ENCODE measurements at places on chromosomes 11 and 22. TPM values are rescaled to one million over a fixed set of nuclear protein-coding genes. Genes with fewer than 3 reads are reported as not detected.

- DNase-seq = no peak
Measured at GRCh38 chr11:134665571-134666270, 253.7 kb upstream of the B3GAT1 start.

DNA sequence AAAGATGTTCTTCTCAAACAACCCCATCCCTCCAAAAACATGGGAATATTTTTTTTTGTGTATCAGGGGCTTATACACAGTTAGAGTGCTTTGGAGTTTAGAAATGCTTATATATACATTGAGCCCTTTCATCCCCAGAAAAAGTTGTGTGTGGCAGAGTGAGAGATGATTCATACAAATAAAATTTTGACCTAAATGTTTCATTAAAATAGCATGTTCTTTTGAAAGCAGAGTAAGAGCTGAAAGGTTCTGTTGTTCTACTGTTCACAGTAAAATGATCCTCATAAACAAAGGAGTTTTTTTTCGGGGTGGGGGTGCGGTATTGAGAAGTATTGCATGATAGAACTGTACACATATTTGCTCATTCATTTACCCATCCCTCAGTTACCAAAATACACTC lies 512.4 kb downstream of the DLG2 start:
- no peak for DNase-seq

- peak; percentile 54 for DNase-seq
Measured at GRCh38 chr11:120034881-120035630, 102.9 kb downstream of the TRIM29 start.

DNA sequence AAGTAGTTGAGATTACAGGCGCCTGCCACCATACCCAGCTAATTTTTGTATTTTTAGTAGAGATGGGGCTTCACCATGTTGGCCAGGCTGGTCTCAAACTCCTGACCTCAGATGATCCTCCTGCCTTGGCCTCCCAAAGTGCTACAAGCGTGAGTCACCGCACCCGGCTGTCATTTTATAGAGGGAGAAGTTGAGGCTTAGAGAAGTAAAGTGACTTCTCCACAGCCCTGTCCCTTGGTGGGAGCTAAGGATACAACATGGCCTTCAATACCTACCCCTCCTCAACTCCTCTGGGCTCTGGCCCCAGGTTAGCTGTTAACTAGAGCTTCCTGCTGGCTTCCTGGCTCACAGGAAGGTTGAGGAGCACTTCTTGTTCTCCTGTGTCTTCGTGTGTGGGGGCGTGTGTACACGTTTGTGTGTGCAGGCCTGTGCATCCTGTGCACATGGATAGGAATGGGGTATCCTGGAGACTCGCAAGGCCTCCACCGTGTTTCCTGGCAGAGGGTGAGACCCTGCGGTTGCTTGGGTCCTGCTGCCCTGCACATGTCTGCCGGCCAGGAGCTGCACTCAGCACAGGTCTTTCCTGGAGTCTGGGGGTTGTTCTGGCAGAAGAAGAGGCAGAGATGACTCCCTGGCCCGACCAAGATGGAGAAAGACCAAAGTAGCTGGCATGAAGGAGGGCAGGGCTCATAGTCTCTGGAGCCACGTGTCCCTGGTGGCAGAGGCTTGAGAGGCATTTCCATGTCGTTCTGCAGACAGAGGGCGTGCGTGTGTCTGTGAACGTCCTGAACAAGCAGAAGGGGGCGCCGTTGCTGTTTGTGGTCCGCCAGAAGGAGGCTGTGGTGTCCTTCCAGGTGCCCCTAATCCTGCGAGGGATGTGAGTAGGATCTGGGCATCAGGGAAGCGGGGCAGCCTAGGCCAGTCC lies 2.4 kb downstream of the SIDT2 start:
- peak; percentile 87 for DNase-seq

- peak; percentile 24 for DNase-seq
Measured at GRCh38 chr22:48669986-48670716, 1157.5 kb downstream of the BRD1 start.

Gene PHETA2
- 6.3 TPM for polyA plus RNA-seq

DNA sequence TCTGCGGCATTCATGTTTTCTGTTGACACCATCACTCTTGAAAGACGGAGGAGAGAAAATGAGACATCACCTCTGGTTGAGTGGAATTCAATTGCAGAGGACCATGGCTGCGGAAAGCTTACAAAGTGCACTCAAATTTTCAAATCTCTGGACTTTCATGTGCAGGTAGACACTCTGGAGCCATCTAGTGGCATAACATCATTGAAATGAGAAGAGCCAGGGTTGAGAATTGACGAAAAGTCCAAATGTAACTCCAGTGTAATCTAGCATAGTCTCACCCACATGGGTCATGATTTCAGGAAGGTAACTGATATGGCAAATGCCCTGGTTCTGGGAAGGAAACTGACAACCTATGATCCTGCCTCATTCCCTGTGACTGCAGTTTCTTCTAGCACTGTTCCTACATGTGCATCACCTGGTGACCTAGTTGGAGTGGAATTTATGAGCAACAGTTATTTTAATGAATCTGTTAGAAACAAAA lies 687.8 kb downstream of the KCNA4 start:
- peak; percentile 67 for DNase-seq

Gene DUSP8
- polyA plus RNA-seq = 1.9 TPM

Gene TIGD3
- polyA plus RNA-seq = 0.95 TPM

Gene INCENP
- polyA plus RNA-seq = 2.9 TPM

Gene EHBP1L1
- 20.5 TPM for polyA plus RNA-seq

DNA sequence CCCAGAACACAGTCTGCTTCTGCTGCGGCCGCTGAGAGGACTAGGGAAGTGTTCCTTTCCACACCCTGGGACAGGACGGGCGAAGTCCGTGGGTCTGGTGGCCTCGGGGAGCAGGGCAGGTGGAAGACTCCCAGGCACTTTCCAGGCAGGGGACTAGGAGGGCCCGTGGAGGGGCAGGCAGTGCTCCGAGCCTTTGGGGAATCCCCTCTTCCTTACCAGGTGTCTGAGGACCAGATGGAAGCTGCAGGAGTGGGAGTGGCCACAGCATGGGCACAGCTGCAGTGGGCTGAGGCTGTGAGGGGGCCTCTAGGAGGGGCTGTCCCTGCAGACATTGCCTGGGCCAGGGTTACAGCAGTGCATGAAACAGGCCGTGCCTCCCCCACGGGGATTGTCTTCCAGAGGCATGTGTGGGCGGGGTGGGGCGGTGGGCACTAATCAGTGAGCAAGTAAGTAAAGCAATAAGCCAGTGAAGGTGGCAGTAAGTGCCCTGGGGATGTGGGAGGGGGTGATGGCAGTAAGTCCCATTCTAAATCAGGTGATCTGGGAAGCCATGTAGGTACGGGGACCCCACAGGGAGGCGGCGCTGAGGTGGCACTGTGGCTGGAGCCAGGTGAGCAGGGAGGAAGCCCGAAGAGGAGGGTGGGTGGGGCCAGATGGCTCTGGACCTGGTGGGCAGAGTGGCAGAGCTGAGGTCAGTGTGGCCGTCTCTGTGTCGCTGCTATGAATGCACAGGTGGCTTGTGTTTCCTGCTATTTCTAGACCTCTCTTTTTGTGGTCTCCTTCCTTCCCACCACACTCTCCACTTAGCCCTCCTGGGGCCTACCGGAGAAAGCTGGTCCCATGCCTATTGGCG lies 66.4 kb downstream of the CTTN start:
- peak; percentile 58 for DNase-seq

DNA sequence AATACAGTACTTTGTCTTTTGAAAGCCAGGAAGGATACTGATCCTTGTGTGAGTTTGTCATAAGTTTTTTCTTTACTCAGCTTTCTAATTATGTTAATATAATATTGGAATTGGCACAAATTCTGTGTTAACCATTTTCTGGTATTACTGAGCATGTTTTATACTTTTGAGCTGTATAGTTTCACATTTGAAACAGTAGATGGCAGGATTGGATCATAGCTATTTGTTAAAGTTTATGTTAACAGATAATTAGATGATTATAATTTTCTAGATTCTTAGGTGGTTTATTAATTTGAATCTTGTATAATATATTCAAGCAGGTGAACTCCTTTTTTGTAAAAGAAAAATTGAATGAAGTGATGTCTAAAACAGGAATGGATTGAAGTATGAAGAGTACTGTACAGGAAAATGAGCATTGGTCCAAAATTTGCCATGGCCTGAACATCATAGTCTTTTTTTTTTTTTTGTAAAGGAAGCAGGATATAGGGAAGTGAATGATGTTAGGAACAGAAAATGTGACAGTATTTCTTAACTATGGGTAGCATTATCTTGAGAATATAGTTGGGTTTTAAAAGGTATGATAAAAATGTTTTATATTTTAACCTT lies 102.0 kb downstream of the CYP2R1 start:
- no peak for DNase-seq

DNA sequence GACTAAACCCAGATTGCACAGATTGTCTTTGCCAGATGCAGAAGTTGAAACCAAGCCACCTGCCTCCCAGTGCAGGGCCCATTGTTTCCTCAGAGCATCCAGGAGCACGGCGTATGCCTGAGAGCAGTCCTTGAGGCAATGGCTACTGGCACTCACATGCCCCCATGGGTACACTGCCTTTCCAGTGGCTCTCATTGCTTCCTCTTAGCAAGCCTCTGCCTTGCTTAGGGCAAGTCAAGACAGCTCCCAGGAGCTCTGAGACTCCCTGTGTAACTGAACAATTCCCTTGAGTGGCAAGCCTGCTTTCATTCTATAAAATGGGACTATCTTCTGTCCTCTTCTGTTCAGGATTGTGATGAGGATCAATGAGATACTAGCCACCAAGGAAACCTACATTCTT lies 4.1 kb downstream of the SYTL2 start:
- no peak for DNase-seq

Gene APOL1
- polyA plus RNA-seq = 51.8 TPM

DNA sequence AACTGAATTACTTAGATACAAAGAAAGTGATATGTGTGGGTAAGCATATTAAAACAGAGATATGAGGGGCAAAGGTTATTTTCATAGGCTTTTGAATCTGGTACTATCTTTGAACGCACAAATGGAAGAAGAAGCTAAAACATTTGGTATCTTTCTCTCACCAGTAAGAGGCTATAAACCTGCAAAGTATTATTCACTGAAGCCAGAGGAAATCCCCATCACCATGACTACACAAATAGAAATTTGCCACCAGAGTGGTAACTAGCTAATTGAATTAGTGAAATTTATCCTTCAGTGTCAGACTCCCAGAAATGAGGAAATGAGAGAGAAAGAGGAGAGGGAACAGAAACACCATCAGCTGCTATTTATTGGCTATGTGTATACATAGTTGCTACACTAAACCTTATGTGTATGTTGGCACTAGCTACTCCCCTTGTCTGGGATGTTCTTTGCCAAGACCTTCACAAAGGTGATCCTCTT lies 503.4 kb downstream of the DLG2 start:
- DNase-seq = peak; percentile 17

Gene MAPK8IP2
- polyA plus RNA-seq = 1.0 TPM

Gene EXPH5
- polyA plus RNA-seq = 2.2 TPM

Gene SMPD1
- 155 TPM for polyA plus RNA-seq

Gene OR6A2
- polyA plus RNA-seq = not detected

Gene OR10D3
- polyA plus RNA-seq = not detected

Gene PLAAT4
- 579 TPM for polyA plus RNA-seq

- no peak for DNase-seq
Measured at GRCh38 chr22:32205974-32206773, 1.3 kb upstream of the RFPL2 start.

Gene MMP27
- not detected for polyA plus RNA-seq

GRCh38 chr22:20899827-20900423 lies 17.3 kb upstream of the CRKL start:
- no peak for DNase-seq

DNA sequence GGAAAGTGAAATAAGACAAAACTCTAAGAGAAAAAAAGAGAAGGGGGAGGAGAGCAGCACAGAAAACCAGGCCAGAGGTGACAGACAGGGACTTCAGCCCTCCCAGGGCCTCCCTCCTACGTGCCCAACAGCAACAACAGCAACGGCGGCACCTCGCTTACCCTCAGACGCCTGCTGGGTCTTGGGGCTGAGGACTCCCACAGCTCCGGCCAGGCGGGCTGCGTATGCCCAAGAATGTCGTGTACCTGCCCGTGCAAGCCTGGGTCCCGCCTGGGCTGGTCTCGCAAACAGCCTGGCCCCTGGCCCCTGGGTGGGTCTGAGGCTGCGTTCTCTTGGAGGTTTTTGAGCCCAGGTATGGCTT lies 30.5 kb downstream of the ARAP1 start:
- DNase-seq = no peak

Gene HARBI1
- 2.5 TPM for polyA plus RNA-seq

GRCh38 chr22:39718921-39719475 lies 148.4 kb downstream of the CACNA1I start:
- DNase-seq = no peak

- no peak for DNase-seq
Measured at GRCh38 chr11:129865701-129866100, 29.7 kb downstream of the NFRKB start.

DNA sequence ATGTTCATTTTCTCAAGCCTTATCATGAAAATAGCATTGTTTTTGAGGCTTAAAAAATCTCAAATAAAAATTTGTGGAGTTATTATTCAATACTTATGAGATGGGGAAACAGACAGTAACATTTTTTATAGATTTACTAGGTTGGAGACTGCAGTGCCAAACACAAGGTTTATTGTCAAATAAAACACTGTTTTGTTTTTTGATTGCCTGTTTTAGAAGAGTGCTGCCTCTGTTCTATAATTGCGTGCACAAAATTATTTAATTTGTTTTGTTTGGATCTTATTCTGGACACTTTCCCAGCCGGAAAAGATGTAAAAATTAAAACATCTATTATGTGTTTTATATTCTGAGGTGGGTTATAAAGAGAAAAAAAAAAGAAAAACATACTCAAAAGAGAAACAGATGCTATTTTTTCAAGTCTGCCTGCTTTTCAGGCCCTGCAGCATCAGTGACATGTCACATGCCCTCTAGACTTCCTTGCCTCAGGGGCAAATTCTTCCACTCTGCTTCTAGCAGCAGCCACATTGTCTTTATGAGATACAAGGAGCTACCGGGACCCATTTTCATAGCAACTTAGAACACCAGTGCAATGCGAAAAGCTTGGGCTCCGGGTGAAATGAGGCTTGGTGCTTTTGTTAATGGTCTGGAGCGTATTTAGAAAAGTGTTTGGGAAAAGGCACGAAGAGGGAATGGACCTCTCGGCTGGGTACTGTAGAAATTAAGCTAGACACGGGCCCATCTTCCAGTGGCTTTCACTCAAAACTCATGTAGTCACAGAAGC lies 77.5 kb downstream of the EFCAB6 start:
- DNase-seq = no peak

Gene KCNC1
- not detected for polyA plus RNA-seq

DNA sequence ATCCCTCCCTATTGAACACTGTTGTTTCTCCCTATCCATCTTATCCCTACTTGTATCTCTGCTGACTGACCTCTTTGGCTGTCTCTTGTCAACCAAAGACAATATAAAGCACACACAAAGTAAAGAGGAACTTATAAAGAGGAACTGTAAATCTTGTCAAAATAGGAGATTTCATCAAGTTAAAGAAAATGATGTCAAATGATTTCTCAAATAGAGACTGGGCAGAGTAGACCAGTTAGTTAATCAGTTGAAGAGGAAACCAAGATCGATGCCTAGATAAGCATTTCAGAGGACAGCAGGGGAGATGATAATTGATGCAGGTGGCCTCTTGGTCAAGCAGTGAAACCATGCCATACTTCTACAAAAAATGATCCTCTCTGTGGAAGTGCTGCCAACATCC lies 22.7 kb downstream of the KCNQ1OT1 start:
- no peak for DNase-seq

GRCh38 chr11:76025068-76025467 lies 181.2 kb downstream of the WNT11 start:
- DNase-seq = no peak

Gene MMP13
- polyA plus RNA-seq = not detected

- no peak for DNase-seq
Measured at GRCh38 chr22:30865656-30866055, 102.9 kb downstream of the MORC2 start.
